ENCODE measurements at places on chromosomes 3 and 15.

DNA sequence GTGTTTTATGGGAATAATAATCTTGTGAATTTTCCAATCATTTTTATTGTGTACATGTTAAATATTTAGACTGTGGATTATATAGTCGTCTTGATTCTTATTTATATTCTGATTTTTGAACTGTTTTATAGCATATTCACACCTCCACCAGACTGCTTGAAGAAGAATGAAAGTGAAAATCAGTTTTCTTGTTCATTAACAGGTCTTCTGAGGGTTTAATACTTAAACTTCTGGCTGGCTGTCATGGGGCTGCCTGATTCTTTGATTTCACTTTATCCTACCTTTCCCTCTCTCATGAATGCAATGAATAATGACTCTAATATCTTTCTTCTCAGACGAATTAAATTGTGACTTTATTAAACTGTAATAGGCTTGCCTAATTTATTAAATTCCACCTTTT, 56.2 kb downstream of the ATP2C1 start:
- no peak for DNase-seq

DNA sequence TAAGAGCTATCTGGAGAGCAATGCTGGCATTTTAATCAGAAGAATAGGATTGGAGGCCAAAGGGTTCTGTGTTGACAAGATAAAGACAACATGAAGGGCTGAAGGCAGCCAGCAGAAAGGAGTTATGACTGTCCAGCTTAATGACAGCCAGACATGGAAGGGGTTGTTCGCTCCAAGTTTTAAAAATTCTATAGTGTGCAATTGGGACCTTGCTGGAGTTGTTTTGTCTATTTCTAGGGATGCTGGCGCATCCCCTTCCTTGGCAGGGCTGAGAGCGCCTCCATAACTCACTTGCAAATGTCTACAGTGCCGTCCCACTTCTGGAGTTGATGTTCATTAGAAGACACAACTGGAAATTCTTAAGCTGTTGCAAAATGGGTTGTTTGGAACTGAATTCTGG, 200.7 kb downstream of the TLE3 start:
- no peak for DNase-seq

- DNase-seq = no peak
Measured at GRCh38 chr3:11385326-11385725, 113.1 kb downstream of the ATG7 start.

GRCh38 chr3:196531418-196531817, 16.3 kb upstream of the SMCO1 start:
- DNase-seq = no peak

DNA sequence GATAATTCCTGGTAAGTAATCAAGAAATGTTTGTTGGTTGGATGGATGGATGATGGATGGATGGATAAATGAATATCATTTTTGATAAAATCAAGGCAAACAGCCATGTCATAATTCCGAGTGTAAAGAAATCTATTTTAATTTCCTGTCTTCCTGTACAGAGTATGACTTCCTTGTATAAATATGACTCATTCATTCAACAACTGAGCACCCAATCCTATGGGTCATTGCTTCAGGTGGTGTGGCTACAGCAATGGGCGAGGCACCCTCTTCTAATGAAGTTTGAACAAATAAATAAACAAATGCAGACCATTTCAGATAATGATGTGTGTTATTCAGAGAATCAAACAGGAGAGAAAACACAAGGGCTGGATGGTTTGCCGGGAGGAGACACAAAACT, 198.7 kb downstream of the TNIK start:
- no peak for DNase-seq

GRCh38 chr3:78721771-78722543, 1045.8 kb downstream of the ROBO1 start:
- peak; percentile 68 for DNase-seq

DNA sequence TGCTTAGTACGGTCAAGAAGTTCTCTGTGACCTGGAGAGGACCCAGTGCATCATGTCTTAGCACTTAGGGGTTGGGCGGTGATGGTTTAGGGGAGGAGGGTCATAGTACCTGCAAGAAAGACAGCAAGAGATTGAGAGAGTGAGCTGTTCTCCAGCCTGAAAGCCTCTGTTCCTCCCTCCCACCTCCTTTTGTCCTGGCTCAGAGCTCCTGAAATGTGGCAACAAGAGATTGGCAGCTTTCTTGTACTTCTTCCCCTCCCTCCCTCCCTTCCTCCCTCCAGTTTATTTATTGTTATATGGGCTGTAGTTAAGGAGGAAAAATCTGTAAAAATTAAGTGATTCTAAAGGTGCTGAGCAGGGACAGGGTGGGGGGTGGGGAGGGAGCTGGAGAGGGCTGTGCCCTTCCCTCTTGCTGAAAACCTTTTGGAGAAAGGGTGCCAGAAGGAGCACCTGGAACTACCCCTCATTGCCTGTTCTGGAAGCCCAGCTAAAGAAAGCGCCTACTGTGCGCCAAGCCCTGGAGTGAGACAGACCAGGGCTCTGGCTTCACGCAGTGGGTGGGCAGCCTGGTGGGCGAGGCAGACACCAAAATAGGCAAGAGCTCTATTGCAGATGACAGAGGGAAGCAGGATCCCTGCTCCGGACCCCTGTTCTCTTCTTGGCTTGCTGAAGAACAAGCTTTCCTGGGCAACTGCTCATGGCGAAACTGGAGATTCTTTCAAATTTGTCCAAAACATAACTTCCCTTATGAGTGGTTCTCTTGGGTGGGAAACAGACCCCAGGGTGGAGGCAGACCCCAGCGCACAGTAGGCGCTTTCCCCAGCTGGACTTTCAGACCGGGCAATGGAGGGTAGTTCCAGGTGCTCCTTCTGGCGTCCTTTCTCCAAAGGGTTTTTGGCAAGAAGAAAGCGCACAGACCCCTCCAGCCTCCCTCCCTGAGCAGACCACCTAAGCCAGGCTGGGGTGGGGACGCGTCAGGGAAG, 35.6 kb downstream of the LINGO1 start:
- no peak for DNase-seq

GRCh38 chr15:88776646-88777045, 26.6 kb upstream of the ACAN start:
- DNase-seq = no peak

DNA sequence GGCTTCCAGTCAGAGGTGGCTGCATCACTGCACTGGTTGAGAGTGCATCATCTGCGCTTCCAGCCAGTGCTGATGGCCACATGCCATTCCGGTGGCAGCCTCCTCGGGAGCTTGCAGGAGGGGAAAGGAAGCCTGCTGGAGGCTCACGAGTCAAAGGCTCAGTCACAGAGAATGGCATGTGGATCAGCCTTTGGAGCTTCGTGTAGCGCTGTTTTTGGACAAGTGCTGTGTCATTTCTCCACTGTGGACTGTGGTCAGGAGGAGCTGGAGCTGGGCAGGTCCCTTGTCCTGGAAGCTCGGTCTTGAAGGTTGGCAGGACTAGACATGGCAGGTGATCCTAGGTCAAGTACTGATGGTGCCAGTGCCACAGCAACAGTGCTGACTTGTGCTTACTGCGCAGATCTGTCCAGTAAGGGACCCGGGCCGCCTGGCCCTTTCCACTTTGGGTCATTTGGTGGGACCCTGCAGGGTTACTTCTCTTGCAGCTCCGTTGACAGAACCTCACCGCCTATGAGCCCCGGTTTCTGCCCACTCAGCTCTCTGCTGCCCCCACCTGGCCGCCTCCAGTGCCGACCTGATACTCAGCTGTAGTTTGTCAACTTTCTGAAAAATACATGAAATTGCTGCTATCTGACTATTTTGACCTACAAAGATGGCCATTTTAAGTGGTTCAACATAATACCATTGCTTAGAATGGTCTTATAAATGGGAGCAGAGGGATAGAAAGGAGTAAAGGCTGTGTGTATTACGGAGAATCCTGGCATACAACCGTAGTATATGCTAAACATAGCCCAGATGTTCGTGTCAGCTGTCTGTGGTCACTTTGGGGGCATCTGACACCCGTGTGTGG, 27.6 kb upstream of the TRPM1 start:
- DNase-seq = peak; percentile 66

- no peak for DNase-seq
Measured at GRCh38 chr3:46097691-46098241, 70.5 kb upstream of the XCR1 start.

- DNase-seq = peak; percentile 84
Measured at GRCh38 chr3:43286115-43286840, at the start of gene SNRK. TSS of gene SNRK (plus strand) at chr3:43286540. CDS start at chr3:43303204, 16,664 bp downstream.

DNA sequence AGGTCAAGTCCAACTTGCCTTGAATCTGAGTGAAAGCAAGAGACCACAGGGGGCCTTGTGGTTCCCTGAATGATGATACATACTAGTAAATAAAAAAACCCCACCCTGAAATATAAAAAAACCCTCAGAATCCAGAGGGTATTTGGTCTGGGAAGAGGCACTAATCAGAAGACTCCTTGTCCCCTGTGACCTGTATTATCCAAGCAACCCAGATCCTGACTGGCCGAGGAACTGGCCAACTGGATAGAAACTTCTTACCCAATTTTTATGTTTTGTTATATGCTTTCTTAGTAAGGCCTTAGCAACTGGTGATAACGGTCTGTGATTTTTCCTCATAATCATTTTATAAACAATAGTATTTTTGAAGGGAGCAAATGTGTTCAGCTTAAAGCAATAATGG, 17.5 kb downstream of the ABI3BP start:
- DNase-seq = no peak

- no peak for DNase-seq
Measured at GRCh38 chr3:76969996-76970615, 69.8 kb upstream of the ROBO2 start.

GRCh38 chr15:100544338-100544841, 15.6 kb upstream of the CERS3 start:
- no peak for DNase-seq

DNA sequence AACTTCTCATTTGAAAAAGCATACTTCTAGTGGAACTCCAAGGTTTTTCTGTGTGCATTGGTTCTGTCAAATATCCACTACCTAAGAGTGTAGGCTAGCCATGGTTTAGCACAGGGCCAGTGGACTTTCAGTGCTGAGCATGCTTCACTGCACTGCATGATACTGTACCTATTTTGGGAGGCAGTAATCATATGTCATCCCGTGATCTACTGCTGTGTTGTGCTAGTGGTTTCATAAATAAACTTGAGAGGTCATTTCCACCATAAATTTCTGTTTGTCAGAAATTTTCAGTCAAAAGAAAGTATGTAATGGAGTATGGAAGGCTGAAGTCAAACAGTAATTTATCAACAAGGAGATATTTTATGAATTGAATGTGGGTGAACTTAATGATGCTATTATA, 203.6 kb downstream of the ROBO1 start:
- no peak for DNase-seq

Data from lung (tissue), 17 donors.